ENCODE measurements at places on chromosomes 11 and 22. TPM values are rescaled to one million over a fixed set of nuclear protein-coding genes. Genes with fewer than 3 reads are reported as not detected.
A peak's percentile ranks its signal among the peaks of the same experiment; 100 is the strongest.

CHRNA10 gene
- 2.4 TPM for total RNA-seq

LRP4 gene
- 11.6 TPM for total RNA-seq

KRTAP5-2 gene
- total RNA-seq = not detected

TBX1 gene
- total RNA-seq = 2.5 TPM

PAX6 gene
- total RNA-seq = not detected

CDKN1C gene
- total RNA-seq = 15.4 TPM

IGSF9B gene
- 26.3 TPM for total RNA-seq

GRCh38 chr11:110318638-110319404, 22.4 kb upstream of the RDX start:
- DNase-seq = no peak

GRCh38 chr11:117823294-117823945, 1.1 kb downstream of the FXYD2 start:
- no peak for DNase-seq

GRCh38 chr11:121938076-121938475, 177.9 kb downstream of the BLID start:
- DNase-seq = no peak

- peak; percentile 48 for DNase-seq
These were observed 12.6 kb upstream of the COX8A start for GRCh38 chr11:63961608-63962412.

GRCh38 chr11:34379539-34379938, 21.7 kb upstream of the ABTB2 start:
- no peak for DNase-seq

DNA sequence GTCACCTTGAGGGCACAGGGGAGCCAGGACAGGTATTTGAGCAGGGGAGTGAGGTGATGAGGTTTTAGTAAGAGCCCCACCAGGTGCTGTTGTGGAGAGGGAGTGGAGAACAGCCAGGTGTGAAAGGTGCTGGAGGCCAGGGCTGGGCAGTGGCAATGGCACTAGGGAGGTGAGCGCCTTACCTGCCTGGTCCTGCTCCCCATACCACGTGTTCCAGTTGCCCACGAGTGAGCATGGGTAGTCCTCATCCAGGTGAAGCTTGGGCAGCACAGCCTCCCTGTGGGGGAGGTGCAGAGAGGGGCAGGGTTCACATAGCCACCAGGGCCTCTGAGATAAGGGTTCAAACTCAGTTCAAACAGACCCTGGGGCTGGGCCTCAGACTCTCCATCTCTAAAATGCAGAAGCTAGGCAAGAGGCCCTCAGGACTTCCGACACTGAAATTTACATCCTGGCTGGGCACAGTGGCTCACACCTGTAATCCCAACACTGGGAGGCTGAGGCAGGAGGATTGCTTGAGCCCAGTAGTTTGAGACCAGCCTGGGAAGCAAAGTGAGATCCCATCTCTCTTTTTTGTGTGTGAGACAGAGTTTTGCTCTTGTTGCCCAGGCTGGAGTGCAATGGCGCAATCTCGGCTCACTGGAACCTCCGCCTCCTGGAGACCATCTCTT, 11.8 kb downstream of the NIPSNAP1 start:
- no peak for DNase-seq

GRCh38 chr22:29768052-29768693, 1.0 kb downstream of the UQCR10 start:
- DNase-seq = no peak

DNA sequence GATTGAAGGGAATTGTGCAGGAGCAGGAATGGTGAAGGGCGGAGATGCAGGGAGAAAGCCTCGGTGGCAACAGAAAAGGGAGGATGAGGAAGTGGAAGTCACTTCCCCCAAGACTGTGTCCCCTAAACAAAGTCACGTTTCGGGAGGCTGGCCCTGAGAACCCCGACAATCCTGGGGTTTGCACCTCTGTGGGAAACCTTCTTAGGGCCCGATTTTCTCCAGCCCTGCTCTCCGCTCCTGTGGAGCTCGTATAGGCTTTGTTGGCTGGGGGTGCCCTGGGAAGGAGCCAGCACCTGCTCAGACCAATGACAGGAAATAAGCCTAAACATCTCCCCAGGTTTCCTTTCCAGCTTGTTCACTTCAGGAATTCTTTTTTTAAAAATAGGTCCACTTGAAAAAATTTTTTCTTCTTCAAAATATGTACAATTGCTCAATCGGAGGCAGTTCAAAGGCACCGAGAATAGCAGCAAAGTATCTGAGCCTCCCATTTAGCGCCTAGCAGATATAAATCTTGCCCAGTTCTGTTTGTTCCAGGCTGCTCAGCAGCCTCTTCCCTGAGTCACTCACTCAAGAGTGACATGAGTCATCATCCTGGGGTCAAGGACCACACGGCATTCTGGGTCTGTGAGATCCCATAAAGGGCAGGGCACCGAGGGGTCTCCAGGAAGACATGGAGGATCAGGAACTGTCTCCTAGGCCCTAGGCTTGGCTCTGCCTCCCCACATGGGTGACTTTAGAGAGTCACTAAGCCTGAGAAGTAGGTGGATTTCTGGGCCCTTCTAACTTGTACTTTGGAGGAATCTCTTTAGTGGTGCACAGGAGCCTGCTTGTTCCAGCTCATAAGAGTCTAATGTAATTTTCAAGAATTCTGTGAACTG, 34.0 kb downstream of the IRAG1 start:
- no peak for DNase-seq

GRCh38 chr11:13207270-13207664, 70.3 kb upstream of the BMAL1 start:
- DNase-seq = no peak

- no peak for DNase-seq
These were observed 21.1 kb upstream of the TMPRSS13 start for GRCh38 chr11:117950301-117950700.

GRCh38 chr11:64068705-64069400, 33.1 kb downstream of the FLRT1 start:
- no peak for DNase-seq

DNA sequence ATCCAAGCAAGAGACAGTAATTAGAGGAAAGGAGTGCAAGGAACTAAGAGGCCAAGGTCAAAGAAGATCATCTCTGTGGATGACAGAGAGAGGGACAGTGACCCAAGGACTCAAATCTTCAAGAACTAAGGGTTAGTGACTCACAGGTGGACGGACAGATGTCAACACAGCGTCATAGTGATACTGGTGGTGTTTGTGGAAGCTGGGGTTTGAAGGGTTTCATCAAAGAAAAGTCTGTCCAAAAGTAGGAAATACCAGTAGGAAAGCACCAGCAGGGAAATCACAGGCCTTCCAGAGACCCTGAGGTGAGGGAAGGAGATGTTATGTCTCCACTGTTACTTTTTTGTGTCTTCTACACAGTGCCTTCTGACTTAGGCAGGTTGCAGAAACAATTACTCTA, 32.2 kb downstream of the IL10RA start:
- DNase-seq = no peak

GRCh38 chr11:102295045-102295444, 22.2 kb upstream of the BIRC3 start:
- no peak for DNase-seq

- DNase-seq = no peak
These were observed 4.6 kb downstream of the CARD10 start for GRCh38 chr22:37514526-37515051.

DNA sequence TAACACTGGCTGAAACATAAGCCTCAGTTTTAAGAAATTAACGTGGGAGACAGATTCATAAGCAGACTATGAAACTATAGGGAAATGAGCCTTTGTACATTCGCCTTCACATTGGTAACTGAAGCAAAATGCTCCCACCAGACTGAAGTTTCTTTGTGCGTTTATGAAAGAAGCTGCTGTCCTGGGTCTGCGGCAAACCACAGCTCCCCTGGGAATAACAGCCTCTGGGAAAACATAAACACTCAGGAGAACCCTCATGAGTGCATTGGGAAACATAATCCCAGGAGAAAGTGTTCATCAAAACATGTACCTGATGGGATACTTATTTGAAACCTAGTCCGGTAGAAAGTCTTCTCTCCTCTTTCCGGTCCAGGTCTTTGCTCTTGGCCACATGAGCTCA, 193.1 kb upstream of the LARGE1 start:
- DNase-seq = no peak

GRCh38 chr11:104776501-104777170, 121.6 kb downstream of the CASP12 start:
- no peak for DNase-seq

DNA sequence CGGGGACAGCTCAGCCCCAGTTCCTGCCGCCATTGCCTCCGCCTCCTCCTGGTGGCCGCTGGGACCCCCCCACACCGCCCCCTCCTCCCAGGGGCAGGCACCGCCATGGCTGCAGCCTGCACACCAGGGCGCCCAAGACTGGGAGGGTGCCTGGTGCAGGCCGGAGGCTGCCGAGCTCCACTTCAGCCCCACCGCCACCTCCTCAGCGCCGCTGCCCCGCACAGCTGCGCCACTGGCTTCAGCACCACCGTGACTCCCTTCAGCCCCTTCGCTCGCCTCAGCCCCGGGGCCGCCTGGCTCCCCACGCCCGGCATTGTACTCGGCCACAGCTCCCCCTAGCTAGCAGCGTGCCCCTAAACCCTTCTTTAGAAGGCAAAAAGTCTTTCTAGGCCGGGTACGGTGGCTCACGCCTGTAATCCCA, 131.1 kb downstream of the CRYBB2 start:
- peak; percentile 52 for DNase-seq

Data from H9 (cell line).